GM13977 (cell line): ENCODE measurements at places on chromosomes 2 and 18.
A peak's percentile ranks its signal among the peaks of the same experiment; 100 is the strongest.

- no peak for DNase-seq
Observed at GRCh38 chr2:56287974-56288373, 104.2 kb downstream of the CCDC85A start.

DNA sequence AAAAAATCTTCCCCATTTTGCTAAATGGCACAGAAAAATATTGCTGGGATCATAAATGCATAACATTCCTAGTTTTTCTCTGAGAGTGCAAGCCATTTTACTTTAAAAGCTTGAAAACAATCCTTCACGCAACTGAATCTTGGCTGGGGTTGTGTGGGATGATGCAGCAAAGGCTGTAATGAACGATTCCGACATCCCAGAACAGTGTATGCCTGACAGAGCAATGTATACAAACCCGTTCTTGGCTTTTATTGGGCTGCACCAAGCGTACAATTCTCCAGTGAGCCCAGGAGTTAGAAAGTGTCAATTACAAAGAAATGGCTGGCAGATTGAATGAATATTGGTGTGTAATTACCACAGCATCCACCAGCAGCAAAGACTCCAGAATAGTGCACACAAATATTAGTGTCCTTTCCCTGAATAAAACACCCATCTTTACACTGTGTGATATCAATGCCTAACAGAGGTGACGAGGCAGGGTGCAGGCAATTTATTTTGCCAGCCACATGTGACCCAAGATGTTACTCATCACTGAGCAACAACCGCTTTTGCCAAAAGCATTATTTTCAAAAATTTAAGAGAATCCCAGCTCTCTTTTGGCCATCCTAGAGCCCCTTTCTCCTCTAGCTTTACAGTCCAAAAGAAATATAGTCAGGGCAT, 578.6 kb upstream of the CHAC2 start:
- DNase-seq = no peak

DNA sequence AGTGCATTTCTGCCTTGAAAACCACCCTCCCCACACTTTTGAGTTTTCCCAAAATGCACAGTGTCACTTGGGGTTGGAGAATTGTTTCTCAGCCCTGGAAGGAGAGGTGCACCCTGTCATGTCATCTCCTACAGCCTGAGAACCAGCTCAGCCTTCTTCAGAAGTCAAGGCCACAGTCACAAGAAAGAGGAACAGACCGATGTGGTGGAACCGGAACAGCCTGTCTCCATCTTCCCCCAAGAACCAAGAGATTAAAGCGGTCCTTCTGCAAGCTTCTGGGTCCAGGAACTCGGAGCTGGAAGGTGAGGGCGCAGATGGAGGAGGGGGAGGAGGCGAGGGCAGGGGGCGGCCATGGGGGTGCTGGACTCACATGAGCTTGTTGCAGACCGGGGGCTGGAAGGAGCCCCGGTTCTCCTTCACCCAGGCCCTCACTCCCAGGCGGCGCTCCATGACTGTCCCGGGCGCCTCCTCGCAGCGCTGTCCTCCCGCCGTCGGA, 248 bp downstream of the HAAO start:
- no peak for DNase-seq

DNA sequence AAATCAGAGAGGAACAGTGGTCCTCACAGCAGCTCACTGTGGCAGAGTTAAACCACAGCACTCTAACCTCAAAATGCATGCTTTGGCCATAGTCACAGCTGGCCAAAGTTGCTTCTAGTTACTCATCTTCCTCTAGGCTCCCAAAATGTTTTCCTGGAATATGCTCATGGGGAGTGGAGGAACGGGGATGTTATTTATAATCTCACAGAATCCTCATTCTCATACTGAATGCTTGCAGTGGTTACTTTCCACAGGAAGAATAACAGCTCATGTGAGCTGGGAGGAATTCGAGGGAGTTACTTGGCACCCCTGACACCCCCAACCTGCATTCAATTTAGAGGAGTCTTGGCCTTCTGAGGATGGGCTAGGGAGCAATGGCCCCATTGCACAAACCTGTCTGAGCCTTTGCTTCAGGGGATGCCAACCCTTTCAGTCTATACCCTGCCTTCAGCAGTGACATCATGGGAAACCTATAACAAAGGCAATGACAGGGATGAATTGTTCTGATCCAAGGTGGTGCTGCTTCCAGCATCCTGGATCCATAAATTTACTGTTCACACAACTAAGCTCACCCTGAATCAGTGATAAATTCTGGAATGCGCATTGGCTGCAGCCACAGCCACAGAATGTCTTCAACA, 22.4 kb upstream of the CCBE1 start:
- no peak for DNase-seq

- DNase-seq = peak; percentile 63
Observed at GRCh38 chr2:227163485-227163997, 464 bp downstream of the COL4A4 start.

DNA sequence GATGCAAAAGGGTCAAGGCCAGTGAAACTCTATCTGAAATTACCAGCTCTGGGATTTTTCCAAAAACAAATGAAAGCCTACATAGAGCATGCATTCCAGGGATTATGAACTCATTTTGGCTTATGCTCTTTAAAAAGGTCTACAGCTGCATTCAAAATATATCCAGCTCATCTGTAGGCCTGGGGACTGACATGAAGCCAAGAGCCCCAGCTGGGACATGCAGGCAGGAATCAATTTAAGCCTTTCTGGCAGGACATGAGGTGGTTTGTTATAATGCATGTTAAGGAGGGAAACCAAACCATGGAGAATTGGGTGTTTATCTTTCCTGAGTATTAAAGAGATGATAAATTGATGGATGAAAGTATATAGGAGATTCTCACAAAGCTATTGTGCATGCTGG, 164.5 kb downstream of the RBM43 start:
- no peak for DNase-seq

- DNase-seq = peak; percentile 87
Observed at GRCh38 chr2:65300761-65301711, 73.4 kb downstream of the ACTR2 start.

- no peak for DNase-seq
Observed at GRCh38 chr18:49223837-49224529, 236.5 kb downstream of the DYM start.

DNA sequence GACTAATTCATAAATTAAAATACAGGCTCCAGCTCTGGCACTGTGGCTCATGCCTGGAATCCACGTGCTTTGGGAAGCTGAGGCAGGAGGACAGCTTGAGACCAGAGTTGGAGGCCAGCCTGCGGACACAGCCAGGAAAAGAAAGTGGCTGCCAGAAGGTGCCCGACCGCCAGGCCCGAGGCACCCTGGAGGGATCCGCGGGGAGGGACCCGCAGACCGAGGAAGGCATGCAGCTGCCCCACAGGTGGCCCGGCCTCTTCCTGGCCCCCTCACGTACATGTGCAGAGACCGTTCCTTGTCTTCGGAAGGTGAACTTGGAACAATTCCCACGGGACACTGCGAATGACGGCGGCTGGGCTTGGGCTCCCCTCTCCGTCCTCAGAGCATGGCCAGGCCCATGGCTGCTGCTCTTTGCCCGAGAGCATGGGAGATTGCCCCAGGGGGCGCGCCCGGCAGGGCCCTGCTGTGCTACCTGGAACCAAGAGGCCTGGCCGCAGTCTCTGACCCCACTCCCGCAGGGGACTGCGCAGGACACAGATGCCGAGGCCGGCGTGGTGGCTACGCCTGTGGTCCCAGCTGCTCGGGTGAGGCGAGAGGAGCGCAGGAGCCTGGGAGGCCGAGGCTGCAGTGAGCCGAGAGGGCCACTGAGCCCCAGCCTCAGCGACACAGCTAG, 55.6 kb upstream of the IMP4 start:
- DNase-seq = no peak

DNA sequence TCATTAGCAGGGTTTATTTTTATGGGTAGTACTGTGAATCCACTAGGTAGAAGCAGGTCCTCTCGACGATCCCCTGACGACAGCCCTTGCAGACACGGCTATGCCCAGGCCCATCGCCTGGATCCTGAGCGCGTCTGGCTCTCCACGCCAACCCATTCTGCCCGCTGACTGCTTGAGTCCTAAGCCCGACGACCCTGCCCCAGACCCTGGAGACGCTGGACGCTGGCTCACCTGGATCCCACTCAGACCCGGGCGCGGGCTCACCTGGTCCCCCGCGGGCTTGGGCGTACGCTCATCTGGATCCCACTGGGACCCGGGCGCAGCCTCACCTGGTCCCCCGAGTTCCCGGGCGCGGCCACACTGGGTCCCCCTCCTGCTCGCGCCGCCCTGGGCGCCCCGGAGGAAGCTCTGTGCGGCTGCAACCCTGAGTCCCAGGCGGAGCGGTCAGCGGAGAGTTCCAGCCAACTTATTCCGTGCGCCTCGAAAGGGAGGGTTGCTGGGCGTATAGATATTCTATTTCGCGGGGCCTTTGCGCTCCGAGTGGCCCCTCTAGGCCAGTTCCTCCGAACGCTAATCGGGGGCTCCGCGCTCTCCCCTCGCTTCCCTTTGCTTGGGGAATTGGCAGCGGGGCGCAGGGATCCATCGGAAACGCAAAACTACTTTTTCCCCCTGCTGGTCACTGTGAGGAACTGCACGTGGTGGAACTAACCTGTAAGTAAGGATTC, 22.4 kb upstream of the RMP24 start:
- peak; percentile 70 for DNase-seq

- no peak for DNase-seq
Observed at GRCh38 chr2:216665717-216666116, 29.6 kb downstream of the IGFBP5 start.

- no peak for DNase-seq
Observed at GRCh38 chr18:67613731-67614130, 97.2 kb upstream of the DSEL start.

- DNase-seq = no peak
Observed at GRCh38 chr2:241659150-241659739, 21.8 kb downstream of the ATG4B start.

GRCh38 chr2:28102455-28102874, 211.9 kb downstream of the BABAM2 start:
- no peak for DNase-seq

- no peak for DNase-seq
Observed at GRCh38 chr2:158507141-158507540, 50.4 kb downstream of the PKP4 start.

- DNase-seq = no peak
Observed at GRCh38 chr2:202610380-202610779, 24.4 kb upstream of the FAM117B start.

DNA sequence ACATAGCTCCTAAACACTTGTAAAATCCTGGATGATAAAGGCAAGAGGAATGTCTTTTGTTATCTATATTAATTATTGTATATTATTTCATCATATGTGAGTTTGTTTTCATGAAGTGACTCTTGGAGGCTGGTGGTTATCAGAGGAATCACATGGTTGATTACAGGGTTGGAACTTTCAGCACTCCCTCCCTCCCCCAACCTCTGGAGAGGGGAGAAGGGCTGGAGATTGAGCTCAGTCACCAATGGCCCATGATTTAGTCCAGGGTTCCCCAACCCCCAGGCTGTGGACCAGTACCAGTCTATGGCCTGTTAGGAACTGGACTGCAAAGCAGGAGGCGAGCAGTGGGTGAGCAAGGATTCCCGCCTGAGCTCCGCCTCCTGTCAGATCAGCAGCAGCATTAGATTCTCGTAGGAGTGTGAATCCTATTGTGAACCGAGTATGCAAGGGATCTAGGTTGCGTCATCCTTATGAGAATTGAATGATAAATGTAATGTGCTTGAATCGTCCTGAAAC, 37.7 kb downstream of the FBXO48 start:
- no peak for DNase-seq

- DNase-seq = no peak
Observed at GRCh38 chr18:51020536-51020935, 9.5 kb upstream of the SMAD4 start.

GRCh38 chr2:54791831-54792230, 68.4 kb downstream of the EML6 start:
- no peak for DNase-seq

GRCh38 chr2:100818606-100819369, 1.2 kb upstream of the NPAS2 start:
- peak; percentile 27 for DNase-seq

GRCh38 chr2:172242961-172243360, 140.3 kb upstream of the DLX2 start:
- no peak for DNase-seq

DNA sequence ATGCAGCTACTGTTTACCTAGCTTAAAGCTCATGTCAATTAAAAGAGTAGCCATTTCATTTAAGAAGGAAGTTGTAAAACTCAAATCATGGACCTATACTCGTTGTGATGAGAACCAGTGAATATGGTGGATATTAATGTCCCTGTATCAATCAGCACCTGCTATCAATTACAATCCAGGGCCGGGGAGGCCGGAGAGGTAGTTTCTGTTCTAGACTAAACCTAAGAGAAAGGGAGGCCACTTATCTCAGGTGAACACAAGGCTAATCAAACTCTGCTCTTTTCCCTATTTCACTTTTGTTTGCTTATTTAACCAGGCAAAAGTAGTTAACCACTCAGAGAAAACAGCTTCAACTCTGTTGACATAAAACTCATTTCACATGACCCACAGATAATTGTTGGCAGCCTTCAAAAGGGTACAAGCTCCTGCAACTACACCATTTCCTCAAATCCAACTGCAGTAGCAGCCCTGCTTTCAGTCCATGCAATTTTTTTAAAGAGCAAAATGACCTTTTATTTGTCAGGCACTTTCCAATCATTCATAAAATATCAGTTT, 27.8 kb upstream of the SLC9A2 start:
- DNase-seq = no peak

DNA sequence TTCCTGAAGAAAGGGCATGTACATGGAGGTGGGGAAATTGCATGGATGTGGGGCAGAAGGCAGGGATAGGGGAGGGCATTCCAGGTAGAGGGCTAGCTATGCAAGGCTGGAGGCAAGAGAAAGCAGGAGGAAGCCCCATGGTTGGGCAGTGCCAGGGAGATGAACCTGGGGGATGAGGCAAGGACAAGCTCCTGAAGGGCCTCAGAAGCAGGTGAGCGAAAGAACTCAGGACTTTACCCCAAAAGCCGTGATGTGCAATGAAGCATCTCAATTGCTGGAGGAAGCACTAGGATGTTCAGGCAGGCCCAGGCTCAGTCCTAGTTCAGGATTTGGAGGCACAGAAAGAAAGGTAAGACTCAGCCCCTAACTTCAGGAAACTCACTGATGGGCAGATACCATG, 117.0 kb upstream of the EPAS1 start:
- no peak for DNase-seq

DNA sequence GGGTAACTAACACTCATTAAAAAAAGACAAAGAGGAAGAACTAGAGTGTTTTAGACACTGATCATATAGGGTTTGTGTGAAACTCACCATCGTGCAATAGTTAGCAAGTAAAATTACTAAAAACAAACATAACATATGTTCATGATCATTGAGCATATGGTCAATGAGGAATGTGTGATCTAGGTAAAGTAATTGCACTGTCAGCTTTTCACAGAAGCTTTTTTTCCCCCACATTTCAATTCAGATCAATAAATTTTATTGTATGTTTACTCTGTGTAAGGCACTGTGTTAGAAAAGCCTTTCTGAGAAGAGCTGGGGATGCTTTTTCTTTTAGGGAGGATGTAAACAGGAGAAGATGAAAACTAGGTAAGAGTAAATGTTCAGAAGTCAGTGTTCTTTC, 348.2 kb downstream of the LRP1B start:
- no peak for DNase-seq
